ENCODE measurements at places on chromosomes 1 and 21.

DNA sequence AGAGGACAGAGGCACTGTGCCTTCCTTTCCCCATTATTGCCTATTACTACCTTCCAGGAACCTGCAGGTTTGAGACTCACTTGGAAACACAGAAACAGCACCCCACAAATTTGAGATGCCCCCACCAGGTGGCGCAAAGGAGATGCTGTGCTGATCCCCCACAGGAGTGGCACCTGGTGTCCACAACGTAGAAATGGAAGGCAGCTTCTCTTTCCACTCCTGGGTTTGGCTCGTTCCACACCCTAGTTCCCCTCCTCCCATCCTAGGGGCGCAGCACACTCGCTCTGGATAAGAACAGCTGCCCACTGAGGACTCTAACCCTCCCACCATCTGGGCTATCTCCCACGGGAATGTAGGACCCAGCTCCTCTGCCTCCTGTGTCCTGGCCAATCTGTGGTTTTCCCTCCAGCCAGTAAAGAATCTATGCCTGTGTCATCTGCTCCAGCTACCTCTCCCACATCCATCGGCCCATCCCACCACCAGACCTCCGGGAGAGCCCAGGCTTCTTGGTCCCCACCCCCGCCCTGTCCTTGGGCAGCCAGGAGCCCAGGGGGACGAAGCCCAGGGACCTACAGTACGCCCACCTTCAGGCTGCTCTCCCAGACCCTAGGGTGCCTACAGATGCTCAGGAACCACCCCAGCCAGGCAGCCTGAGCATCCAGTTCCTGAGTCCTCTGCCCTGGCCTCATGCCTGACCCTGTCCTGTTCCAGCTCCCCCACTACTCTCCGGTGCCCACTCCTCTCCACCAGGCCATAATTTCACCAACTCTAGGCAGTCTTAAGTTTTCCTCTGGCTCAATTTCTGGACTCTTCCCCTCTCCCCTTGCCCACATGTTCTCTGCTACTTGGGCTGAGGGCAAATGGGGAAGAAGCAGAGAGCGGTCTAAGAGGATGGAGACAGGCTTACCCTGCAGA lies 549 bp downstream of the THBS3 start:
- DNase-seq: peak; percentile 92

DNA sequence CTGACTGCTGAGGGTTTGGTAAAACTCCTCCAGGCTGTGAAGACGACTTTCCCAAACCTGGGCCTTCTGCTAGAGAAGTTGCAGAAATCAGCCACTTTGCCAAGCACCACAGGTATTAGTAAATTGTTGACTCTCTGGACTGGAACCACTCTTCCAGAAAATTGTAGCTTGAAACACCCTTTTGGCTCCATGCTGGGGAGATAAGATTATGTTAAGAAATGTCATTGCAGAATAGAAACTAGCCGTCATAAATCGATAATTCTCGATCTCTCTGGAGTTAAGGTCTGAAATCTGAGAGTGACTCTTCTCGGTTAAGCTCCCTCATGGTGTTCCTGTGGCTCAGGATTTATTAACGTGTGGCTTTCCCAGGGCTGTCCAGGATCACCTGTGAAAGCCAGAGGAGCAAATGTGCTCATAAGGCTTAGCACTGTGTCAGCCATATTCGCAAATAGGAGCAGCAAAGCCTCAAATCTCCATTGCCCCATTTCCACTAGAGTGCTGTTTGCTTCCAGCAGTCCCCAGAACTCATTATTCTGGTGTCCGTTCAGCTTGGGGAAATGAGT lies 54.6 kb downstream of the ZBTB40 start:
- DNase-seq: no peak

GRCh38 chr1:182596934-182597333 lies 7.3 kb downstream of the RGS16 start:
- no peak for DNase-seq

GRCh38 chr1:85314726-85315125 lies 38.3 kb upstream of the BCL10 start:
- no peak for DNase-seq

GRCh38 chr1:84892705-84893618 lies at the start of gene LPAR3:
TSS of gene LPAR3 (minus strand) at chr1:84893206. CDS start at chr1:84866120, 27,086 bp downstream.
- DNase-seq: peak; percentile 27

DNA sequence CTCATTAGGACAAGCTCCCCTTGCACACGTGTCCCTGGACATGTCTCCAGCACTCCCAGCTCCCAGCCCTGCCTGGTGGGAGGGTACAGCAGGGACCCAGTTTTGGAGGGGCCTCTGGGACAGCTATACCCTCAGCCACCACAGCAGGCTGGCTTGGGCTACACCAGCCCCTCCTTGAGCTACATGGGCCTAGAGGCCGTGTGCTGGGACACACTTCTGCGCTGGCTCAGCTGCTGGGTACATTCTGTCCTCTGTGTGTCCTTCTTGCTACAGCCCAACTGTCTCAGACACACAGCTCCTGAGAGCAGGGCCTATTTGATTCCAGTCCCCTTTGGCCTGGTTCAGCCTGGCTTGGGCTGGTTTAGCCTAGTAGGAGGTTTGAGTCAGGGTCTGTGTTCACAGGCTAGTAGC lies 26.7 kb downstream of the DMAP1 start:
- DNase-seq: no peak

- no peak for DNase-seq
These were observed 1.1 kb upstream of the KNCN start for GRCh38 chr1:46552357-46553237.

DNA sequence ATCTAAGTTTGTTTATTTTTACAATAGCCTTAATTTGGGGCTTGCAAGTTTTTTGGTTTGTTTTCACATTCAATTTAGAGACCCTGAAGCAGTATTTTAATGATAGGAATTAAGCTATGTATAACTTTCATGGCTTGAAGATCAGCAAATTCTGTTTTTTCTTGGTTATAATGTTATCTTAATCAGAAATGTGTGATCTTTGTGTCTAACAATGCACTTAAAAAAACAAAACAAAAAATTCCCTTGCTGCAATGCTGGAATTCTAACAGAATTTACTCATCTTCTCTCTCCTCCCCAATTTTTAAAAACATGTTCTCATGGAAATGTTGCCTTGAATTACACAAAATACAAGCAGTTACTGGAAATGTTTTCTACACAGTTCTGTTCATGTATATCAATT lies 113.1 kb downstream of the OLFML2B start:
- DNase-seq: no peak

- no peak for DNase-seq
These were observed 39.0 kb upstream of the CASZ1 start for GRCh38 chr1:10835421-10835820.

DNA sequence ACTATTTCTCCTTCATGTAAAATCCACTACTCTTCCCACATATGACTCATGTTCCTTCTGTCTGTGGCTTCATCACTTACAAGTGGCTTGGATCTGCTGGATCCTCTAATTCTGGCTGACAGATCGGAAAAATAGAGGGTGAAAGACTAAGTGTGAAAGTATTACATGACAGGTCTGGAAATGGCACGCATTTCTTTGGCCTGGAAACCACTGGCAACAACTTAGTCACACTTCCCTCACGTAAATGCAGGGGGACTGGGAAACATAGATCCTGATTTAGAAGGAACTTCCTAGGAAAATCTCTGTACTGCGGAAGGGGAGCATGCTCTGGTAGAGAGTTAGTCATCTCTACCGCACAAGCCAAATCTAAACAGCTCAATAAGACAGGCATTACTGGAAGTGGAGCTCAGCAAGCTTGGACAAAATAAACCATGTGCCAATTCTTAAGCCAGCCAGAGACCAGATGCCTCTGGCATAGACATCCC lies 305.4 kb upstream of the PTBP2 start:
- no peak for DNase-seq

DNA sequence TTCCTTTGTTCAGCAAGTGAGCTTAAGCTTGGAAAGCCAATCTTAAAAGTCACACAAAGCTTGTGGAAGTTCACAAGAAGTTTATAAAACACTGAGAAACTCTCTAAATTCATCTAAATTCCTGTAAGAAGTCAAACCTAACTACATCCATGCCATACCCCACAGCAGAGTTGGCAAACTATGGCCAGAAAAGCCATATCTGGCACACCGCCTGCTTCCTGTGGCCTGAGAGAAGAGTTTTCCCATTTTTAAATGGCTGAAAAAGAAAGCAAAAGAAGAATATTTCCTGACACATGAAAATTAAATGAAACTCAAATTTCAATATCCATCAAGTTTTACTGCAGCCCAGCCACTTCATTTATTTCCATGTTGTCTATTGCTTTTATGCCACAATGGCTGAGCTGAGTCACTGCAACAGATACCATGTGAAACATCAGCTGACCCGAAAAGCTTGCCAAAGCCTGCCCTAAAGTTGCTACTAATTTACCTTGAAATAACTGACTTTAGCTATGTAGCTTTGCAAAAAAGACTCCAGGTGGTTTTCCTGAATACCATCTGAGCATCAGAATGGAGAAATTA lies 237.1 kb downstream of the SLC45A1 start:
- DNase-seq: peak; percentile 68

DNA sequence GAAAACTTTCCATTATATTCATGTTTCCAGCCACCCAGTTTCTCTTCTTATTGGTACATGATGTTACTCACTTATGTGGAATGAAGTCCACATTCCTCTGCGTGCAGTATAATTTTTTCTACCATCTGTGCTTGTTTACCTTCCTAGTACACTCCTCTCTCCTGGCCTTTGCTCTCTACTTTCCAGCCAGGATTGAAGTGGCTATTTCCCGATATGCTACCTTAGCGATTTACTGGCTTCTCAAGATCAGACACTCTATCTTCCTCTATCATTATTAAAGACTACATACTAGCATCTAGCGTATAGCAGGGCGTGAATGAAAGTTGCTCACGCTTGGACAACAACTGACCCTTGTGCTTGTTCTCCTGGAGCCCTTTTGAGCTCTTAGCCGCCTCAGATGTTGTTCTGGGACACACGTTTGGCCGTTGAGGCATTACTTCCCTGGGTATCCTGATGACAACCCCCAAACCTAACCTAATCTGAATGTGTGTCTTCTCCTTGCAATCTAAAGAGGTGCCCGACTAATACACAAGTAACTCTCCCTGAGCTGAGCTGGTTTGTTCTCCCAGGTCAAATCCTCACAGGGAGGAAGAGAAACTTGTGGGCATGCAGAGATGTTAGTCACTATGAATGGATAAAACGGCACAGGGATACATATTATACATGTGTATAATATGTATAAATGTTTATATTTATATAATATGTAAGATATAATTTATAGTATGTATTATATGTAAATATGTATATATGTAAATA lies 13.4 kb upstream of the MTARC2 start:
- no peak for DNase-seq

- peak; percentile 7 for DNase-seq
These were observed 525.1 kb downstream of the LMO4 start for GRCh38 chr1:87853576-87854351.

- no peak for DNase-seq
These were observed 6.3 kb upstream of the CD247 start for GRCh38 chr1:167524651-167525050.

DNA sequence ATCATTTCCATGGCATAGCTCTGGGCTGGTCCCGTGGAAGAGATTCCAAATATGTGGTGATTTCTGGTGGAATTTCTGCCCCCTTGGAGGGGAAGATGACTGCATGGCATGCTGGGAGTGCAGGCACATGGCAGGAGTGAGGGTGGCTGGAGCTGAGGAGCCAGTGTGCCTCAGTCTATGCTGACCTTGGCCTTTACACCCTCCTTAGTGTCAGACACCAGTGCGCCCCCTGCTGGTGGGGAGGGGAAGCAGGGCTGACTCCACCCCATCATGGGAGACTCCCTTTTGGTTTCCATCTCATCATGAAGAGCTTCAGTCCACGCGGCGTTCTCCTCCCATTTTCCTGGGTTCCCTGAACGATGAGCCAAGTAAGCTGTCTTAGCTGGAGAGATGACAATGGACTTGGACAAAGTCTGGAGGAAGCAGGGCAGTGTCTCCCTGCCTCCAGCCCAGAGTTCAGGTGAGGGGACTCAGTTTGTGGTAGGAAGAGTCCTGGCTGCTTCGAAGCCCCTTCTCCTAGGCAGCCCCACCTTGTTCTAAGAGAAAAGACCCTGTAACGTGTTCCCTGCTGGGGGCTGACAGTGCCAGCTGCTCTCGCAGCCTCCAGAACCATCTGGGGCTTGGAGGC lies 10.3 kb downstream of the ALX3 start:
- peak; percentile 82 for DNase-seq

GRCh38 chr1:173280899-173281660 lies 73.9 kb upstream of the TNFSF4 start:
- no peak for DNase-seq

- peak; percentile 49 for DNase-seq
These were observed 14.0 kb upstream of the ALX3 start for GRCh38 chr1:110084227-110085078.

DNA sequence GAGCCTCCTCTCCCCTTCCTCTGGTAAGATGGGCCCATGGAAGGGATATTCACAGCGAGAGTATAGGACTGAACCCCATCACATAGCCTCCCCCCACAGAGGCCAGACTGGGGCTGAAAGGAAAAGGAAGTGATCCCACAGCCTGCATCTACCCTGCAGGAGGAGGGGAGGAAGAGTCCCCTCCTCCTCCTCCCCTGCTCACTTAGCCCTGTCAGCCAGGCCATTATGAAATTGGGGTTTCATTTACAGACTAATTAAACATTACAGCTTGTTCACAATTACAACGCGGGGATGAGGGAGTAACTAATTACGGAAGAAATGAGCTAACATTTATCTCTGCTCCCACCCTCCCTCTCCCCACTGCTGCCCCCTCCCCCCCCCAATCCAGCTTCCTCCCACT lies 25.4 kb downstream of the DMAP1 start:
- DNase-seq: no peak

- peak; percentile 20 for DNase-seq
These were observed 30.8 kb downstream of the SPAG17 start for GRCh38 chr1:118154220-118154619.
